SJSA1 (cell line): ENCODE measurements at places on chromosomes 12 and 14. TPM values are rescaled to one million over a fixed set of nuclear protein-coding genes. Genes with fewer than 3 reads are reported as not detected.

- H3K36me3 ChIP-seq = no peaks in the 10 kb centered on the region
- H3K4me1 ChIP-seq = peaks cover 23% of the 10 kb centered on the region
- no peak overlapping the region for H3K4me3 ChIP-seq
- H3K27me3 ChIP-seq = no peaks in the 10 kb centered on the region; the same call in 1 of the 2 replicates
Observed at GRCh38 chr14:55568618-55569017, 11.4 kb upstream of the KTN1 start.

GRCh38 chr14:63361790-63362189 lies 43.1 kb upstream of the GPHB5 start:
- H3K4me3 ChIP-seq = no peak overlapping the region
- H3K36me3 ChIP-seq = no peaks in the 10 kb centered on the region
- H3K4me1 ChIP-seq = no peaks in the 10 kb centered on the region

DNA sequence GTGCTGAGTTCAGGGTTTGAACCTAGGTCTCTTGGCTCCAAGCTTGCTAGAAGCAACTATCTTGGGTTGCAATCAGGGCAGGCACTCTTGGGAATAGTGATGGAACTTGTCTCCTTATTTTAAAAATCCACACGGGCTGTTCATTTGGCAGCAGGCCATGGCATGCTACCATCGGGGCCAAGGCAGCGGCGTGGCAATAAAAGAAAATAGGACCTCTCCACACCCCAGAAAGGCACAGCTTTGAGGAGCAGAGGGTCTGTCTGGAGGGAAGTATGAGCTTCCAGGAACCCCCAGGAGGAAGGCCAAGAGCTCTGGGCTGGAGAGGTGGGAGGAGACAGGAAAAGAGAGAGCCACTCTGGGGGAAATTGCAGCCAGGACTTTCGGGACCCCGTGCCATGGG lies 15.3 kb downstream of the RPS6KL1 start:
- DNase-seq = no peak
- no peak overlapping the region for H3K4me3 ChIP-seq
- H3K4me1 ChIP-seq = no peaks in the 10 kb centered on the region
- H3K27ac ChIP-seq = no peak overlapping the region

DNA sequence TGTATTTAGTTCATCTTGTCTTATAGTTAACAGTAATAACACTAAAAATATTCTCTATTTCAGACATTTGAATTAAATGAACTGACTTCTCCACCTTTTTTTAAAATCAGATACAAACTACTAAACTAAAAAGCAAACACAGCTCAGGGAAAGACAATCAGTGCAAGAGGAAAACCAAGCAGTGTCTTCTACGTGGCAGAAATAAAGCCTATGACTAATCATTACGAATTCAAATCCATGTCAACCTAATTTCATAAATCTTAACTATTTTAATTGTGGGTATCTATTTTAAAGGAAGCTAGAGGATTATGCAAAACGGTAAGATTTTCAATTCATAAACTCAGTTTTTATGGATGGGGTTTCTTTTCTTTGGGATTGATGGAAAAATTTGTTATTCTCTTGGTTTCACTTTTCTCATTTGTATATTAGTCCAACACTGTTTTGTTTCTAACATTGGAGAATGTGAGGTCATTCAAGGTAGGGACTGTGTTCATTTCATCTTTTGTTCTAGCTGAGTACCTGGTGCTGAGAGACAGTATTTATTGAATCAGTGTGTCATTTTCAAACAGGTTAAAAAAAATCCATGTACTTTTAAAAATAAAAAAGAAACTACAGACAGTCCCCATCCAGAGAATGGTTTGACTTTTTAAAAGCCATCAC lies 12.8 kb upstream of the PALS1 start:
- no peaks in the 10 kb centered on the region for H3K36me3 ChIP-seq
- no peak for DNase-seq
- no peaks in the 10 kb centered on the region for H3K27me3 ChIP-seq
- H3K4me1 ChIP-seq = peaks cover 12% of the 10 kb centered on the region

- DNase-seq = no peak
- H3K36me3 ChIP-seq = peaks cover 16% of the 10 kb centered on the region
- no peak overlapping the region for H3K27ac ChIP-seq
- no peak overlapping the region for H3K4me3 ChIP-seq
- H3K27me3 ChIP-seq = no peaks in the 10 kb centered on the region
Observed at GRCh38 chr12:116977465-116978380, 67.0 kb downstream of the FBXW8 start.

The HRK gene
- not detected in 2 replicates for total RNA-seq

The NANOG gene
- not detected in 2 replicates for total RNA-seq

The SLC6A13 gene
- total RNA-seq = not detected in 2 replicates

The CCDC197 gene
- total RNA-seq = not detected in 2 replicates

GRCh38 chr14:69423279-69423678 lies 24.8 kb downstream of the SLC39A9 start:
- peaks cover 11% of the 10 kb centered on the region for H3K4me1 ChIP-seq
- no peak for DNase-seq
- H3K4me3 ChIP-seq = no peak overlapping the region
- no peaks in the 10 kb centered on the region for H3K27me3 ChIP-seq
- H3K36me3 ChIP-seq = peaks cover 24% of the 10 kb centered on the region

- peaks cover 12% of the 10 kb centered on the region for H3K36me3 ChIP-seq
- DNase-seq = no peak
- H3K27me3 ChIP-seq = no peaks in the 10 kb centered on the region
- peak overlapping the region; percentile 70 for H3K27ac ChIP-seq
- peaks cover 33% of the 10 kb centered on the region for H3K4me1 ChIP-seq
Observed at GRCh38 chr14:24366413-24366720, 1.6 kb upstream of the NFATC4 start.

The NAB2 gene
- 21.6 and 22.2 TPM in 2 replicates for total RNA-seq

- H3K27ac ChIP-seq = no peak overlapping the region
- H3K4me3 ChIP-seq = no peak overlapping the region
- DNase-seq = no peak
- peaks cover 10% of the 10 kb centered on the region for H3K27me3 ChIP-seq
- no peaks in the 10 kb centered on the region for H3K36me3 ChIP-seq
Observed at GRCh38 chr12:103334466-103334865, 161.3 kb downstream of the C12orf42 start.

- H3K27ac ChIP-seq = no peak overlapping the region
- no peaks in the 10 kb centered on the region for H3K4me1 ChIP-seq
- no peak overlapping the region for H3K4me3 ChIP-seq
- H3K27me3 ChIP-seq = no peaks in the 10 kb centered on the region
Observed at GRCh38 chr12:92012691-92013090, 133.0 kb downstream of the BTG1 start.
